ENCODE measurements at places on chromosomes 3 and 15. TPM values are rescaled to one million over a fixed set of nuclear protein-coding genes. Genes with fewer than 3 reads are reported as not detected.

DNA sequence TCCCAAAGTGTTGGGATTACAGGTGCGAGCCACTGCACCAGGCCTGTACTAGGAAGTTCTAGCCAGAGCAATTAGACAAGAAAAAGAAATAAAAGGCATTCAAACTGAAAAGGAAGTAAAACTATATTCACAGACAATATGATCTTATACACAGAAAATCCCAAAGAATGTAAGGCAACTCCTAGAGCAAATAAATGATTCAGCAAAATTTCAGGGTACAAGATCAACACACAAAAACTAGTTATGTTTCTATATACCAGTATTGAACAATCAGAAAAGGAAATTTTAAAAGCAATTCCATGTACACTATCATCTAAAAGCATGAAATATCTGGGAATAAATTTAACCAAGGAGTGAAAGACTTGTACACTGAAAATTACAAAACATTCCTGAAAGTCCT, 180.6 kb downstream of the PDE8A start:
- no peak for DNase-seq

- DNase-seq: no peak
These were observed 17.3 kb upstream of the C3orf62 start for GRCh38 chr3:49294343-49294742.

GP9 gene
- not detected for total RNA-seq

DNA sequence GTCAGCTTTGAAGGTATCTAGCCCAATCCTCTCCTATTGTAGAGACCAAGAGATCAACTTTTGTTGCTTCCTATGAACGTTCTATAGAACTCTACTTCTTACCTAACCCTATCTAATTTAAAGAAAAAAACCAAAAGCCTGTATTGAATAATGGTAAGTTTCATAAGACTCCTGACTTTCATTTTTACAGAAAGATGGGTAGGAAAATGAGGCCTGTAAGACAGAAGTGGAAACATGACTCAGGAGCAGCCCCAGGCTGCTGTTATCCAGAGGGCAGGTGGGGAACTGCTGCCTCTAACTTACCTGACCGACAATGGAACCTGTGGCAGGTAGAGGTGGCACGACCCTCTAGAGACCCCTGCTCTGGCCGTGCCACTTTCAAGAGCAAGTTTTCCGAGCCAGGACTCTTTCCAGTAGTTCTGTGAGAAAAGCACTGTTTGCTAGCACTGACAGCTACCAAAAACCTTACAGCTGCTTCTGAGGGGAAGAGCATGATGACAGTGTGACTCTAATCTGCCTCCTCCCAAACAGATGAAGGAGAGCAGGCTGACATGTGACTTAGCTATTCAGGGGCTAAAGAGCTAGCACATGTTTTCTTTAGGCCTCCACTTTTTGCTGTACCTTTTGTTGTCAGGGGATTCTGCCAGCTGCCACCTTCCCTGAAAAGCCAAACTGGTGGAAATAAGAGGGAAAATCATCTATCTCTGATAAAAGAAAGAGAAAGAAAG, 17.5 kb downstream of the POPDC2 start:
- no peak for DNase-seq

OR4M2 gene
- total RNA-seq: not detected

- no peak for DNase-seq
These were observed 7.9 kb downstream of the KBTBD8 start for GRCh38 chr3:67005974-67006373.

DNA sequence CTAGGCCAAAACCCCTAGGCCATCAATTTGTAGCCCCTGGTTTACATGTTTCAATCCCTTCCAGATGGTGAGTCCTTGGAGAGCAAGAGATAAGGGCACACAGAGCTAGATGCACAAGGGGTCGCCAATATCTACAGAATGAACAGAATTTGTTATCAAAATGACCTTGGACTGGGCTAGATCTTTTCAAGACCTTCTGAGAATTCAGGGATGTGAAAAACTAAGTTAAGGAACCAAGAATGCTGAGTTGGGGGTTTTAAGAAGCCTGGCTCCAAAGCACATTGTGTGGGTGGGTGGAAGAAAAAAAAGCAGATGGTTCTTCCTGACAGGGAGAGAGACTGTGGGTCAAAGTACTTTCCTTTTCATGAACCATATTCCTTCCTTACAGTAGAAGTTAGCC, 10.2 kb downstream of the CDCP1 start:
- DNase-seq: no peak

- no peak for DNase-seq
These were observed 6.0 kb downstream of the NCKIPSD start for GRCh38 chr3:48679411-48680391.

GPR149 gene
- not detected for total RNA-seq
